ENCODE measurements at places on chromosomes 6 and 20.

DNA sequence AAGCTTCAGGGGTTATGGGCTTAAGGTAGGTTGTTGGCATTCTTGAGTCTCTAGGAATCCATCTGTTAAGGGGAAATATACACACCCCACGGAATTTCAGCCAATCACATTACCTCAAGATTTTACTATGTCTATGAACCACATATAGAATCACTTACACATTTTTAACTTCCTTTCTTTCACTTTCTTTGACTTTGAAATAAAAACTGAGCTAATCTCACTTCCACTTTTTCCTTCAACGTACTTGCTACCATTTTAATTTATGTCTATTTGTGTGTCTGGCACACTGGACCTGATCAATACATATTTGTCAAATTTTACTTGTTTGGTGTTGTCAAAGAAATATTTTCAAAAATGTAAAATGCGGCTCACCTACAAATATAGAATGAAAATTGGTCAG is 545.4 kb upstream of the JAG1 start:
- no peak for DNase-seq

- DNase-seq, result peak; percentile 38
Observed at GRCh38 chr6:74609871-74610270, 596.0 kb downstream of the COL12A1 start.

DNA sequence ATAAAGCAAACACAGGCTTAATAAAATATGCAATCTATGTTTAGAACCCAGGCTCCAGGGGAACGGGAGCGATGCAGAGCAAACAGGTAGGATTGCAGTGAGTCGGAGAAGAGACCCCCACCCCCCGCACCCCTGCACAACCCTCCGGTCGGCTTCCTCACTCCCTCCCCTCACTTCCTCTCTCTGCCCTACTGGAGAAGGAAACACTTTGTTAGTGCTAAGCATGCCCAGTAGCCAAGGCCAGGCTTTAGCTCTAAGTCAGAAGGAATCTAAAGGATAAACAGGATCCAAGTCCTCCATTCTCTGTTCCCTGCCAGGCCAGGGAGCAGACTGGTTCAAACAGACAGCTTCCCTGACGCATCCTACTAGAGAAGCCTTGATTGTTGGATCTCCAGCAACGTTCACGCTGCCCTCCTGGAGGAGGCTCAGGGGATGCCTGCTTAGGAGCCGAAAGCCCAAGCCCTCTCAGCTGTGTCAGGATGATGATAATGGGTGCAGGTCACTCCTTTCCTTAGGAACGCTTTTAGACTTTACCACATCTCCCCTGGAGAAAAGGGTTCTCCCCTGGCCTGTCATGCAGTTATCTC is 14.7 kb downstream of the FOXQ1 start:
- peak; percentile 42 for DNase-seq

- DNase-seq, result no peak
Observed at GRCh38 chr6:52497652-52498408, 77.7 kb downstream of the EFHC1 start.

DNA sequence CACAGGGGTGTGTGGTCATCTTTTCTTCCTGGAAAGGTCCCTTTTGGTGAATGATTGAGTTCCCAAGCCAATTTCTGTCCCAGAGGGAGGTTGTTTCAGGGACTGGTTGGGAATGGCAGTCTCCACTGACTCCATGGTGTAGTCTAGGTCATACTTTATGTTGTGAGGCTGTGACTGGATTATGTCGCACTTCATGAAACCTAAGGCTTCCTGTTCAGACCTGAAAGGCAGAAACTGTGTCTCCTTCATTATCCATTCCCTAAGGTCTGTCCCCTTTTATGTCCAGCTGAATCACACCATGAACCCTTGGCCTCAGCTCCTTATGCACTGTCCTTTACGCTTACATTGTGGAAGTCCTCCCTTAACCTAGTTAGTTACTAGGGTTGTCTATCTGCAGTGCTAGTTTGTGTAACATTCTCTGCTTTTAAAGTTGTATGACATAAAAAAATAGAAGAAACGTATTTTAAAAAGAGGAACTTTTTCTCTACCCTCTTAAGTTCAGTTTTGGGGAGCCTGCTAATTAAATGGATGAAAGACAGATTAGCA is 191.3 kb downstream of the JARID2 start:
- no peak for DNase-seq

DNA sequence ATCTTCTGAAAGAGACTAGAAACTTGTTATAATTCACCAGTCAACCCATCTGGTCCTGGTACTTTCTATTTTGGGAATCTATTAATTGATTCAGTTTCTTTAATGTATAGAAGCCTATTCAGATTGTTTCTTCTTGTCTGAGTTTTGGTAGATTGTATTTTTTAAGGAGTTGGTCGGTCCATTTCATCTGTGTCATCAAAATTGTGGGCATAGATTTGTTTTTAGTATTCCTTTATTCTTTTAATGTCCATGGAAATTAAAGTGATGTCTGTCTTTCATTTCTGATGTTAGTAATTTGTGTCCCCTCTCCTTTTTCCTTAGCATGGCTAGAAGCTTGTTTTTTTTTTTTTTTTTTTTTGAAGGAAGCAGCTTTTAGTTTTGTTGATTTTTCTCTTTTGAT is 15.2 kb downstream of the STXBP5 start:
- DNase-seq, result no peak

DNA sequence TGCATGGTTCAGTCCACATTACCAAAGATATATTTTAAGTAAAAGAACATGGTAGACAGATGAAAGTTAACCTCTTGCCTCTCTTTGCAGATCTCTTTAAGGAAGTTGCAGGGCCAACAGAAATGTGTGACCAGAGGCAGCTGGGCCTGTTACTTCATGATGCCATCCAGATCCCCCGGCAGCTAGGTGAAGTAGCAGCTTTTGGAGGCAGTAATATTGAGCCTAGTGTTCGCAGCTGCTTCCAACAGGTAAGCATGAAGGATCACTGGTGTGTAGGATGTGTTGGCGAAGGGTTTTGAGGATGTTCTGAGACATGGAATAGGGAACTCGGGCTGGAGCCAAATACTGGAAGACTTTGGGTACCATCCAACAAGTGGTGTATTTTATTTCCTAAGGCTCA is 508.6 kb downstream of the UTRN start:
- no peak for DNase-seq

DNA sequence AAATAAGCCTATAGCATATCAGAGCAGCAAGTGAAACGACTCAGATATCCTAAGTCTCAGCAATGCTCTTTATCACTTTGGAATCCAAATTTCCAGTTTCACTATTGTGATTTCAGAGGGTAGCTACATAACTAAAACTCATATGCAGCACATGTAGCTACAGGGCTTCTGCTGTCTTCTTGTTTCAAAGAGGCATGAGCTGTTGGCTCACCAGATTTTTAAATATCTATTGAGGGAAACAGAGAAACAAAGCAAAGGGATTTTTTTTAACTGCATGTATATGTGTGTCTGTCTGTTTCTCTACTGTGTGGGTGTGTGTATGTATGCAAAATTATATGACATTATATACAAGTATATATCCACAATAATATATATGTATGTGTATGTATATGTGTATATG is 258.4 kb downstream of the HDGFL1 start:
- peak; percentile 39 for DNase-seq

- DNase-seq, result no peak
Observed at GRCh38 chr20:35368666-35369423, 42.9 kb downstream of the UQCC1 start.

- peak; percentile 2 for DNase-seq
Observed at GRCh38 chr6:83270971-83271719, 78.0 kb downstream of the RWDD2A start.

DNA sequence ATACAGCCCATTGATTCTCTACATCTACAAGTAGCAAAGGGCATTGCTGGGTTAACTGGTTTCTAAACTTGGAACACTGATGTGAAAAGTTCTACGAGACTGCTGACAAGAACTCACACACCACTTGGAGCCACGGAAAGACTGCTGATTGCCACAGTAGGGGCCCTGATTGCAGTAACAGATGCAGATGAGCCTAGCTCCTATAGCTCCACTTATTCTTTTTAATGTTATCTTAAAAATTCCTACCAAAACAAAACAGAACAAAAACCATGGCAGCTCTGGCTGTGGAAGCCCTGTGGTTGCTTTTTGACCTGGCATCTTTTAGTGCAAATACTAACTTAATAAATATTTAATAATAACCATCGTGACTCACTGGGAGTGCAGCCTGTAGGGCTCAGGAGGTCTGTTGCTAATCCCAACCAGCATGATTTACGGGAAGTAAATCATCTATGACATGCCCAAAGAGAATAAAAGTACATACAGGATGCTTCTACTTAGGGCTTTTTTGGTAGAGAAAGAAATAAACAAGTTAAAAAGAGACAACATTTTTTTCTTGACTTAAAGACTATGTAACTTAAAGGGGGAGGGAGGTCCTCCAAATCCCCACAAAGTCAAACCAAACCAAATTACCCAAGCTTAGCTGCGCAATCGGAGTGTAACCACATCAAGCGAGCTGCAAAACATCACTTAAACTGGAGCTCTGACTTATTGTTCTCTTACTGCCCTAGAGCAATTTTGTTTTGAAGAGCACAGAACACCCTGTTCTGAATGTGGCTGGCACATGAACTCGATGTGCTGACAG is 87.2 kb downstream of the FKBP5 start:
- DNase-seq, result peak; percentile 87

GRCh38 chr6:156839591-156840001 is 62.4 kb downstream of the ARID1B start:
- no peak for DNase-seq

DNA sequence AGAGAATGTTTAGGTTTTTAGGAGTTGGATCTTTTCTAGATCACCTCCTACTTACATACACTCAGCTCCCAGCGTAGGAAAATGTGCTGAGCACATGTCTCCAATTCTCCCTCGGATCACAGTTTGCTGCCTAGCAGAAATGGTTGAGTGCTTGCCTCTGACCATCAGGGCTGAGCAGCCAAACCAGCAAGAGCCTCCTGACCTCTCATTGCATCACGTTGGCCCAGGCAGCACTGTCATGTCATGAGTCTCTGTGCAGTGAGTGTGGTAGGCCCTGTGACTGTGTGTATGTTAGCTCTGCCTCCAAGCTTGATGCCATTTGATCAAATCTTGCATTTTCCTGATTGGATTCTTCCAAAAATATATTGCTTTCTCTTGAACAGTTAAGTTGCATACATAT is 112.0 kb downstream of the LRRC1 start:
- DNase-seq, result peak; percentile 32

DNA sequence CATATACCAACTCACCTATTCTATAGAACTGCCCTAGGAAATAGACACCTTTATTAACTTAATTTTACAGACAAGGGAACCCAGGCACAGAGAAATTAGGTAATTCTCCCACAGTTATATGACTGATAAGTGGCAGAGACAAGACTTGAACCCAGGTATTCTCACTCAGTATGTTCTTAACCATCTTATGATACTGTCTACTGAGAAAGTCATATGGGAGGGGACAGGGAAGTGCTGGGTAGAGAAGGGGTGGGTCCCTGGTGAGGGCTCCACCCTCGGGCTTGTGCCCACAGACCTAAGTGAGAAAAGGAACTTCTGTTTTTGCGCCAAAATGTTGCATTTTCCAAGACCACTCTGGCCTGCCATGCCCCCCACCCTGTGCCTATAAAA is 123.5 kb downstream of the RNF144B start:
- no peak for DNase-seq

- DNase-seq, result no peak
Observed at GRCh38 chr20:2920473-2920872, 47.2 kb downstream of the PTPRA start.

DNA sequence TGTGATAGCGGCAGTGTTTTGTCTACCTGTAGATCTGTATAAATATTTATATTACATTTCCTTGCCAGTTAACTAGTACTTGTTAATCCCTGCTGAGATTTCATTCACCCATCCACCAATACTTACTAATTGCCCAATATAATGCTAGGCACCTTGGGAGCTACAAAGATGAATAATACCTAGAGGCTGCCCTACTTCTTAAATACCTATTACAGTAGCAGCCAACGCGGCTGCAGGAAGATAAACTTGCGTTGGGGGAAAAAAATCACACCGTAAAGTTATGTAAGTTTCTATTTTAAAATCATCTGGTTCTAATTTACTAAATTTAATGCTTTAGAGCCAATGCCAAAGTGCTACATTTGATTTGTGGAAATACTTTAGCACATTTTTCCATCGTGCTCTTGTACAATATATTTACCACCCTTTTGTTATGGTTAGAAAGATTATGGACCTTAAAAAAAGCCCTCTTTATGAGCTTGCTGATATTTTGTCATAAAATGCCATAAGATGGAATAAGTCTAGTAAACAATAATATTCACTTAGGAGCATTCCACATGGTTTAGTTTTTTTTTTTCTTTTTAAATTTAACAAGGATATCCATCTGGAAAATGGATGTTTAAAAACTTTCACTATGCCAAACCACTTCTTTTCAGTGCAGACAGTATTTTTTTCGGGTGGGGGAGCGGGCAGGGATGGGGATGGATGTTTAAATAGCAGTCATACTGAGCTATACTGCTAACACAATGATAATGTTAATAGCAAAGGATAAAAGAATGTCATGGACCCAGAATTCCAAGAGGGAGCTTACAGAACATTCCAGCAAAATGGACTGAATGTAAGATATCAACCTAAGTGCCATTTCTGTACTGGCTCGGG is 13.2 kb upstream of the NEDD9 start:
- peak; percentile 50 for DNase-seq

DNA sequence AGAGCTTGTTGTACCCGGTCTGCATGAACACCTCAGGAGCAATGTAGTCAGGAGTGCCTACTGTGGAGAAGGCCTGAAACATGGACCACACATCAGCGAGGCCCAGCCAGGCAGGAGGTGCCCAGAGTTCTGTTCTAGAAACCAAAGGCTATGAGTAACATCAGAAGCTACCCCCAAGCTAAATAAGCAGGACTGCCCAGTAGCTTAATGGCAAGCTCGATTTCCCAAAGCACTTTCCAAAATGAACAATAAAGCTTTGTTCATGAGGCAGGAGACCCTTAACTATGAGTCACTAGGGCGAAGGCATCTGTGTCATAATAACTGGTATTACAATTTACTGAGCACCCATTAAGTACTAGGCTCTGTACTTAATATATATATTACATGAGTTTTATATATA is 47.4 kb downstream of the STK38 start:
- DNase-seq, result no peak
